ENCODE measurements at places on chromosomes 1 and 21.

DNA sequence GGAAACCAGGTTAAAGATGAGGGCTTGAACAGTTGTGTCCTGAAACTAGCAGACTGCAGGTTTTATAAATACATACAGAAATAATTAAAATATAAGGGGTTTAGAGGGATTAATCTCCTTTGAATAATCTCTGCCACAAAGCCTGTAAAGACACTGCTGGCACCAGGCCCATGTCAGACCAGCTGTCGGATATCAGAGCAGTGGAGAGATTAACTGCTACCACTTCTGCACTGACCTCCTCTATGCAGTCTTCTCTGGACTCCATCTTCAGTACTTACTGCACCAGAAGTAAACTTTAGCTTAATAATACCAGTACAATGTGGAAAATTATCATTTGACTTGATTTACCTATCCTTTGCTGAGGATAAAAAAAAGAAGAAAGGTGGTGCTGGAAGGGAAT, 128.6 kb downstream of the LHX4 start:
- DNase-seq = no peak

- DNase-seq = no peak
Observed at GRCh38 chr1:54017979-54018378, at the start of gene LDLRAD1. Gene LDLRAD1 (minus strand): TSS chr1:54018186. CDS start chr1:54018112, 74 bp downstream.

DNA sequence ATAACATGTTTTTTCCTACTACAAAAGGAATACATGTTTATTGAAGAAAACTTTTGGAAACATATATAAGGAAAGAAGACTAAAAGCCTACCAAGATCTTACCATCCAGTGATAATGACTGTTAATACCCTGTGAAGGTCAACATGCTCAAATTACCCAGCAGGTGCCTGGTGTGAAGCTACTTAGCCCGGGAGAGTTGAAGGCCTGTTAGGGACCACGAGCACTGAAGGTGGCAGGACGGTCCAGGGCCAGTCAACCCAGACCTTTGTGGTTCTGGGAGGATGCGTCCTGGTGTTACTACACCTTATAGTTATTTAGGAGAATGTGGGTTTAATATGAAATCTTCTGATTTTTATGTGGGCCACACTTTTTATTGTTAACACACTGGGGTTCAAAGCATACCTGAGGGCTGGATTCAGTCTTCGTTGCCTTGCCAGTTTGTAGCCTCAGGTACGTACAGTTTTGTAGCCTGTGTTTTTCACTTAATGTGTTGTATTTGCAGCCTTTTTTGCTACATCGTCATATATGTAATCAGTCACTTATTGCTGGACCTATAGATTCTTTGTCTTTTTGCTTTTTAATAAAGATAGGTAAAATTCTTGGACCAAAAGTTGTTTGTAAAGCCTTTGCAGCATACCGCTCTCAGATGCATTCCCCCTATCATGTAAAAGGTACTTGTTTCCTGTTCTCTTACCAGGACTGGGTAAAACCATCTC, 9.8 kb downstream of the ITSN1 start:
- no peak for DNase-seq

GRCh38 chr1:94778808-94779207, 41.3 kb upstream of the SLC44A3 start:
- DNase-seq = no peak

- no peak for DNase-seq
Observed at GRCh38 chr1:85343213-85343611, 66.8 kb upstream of the BCL10 start.

DNA sequence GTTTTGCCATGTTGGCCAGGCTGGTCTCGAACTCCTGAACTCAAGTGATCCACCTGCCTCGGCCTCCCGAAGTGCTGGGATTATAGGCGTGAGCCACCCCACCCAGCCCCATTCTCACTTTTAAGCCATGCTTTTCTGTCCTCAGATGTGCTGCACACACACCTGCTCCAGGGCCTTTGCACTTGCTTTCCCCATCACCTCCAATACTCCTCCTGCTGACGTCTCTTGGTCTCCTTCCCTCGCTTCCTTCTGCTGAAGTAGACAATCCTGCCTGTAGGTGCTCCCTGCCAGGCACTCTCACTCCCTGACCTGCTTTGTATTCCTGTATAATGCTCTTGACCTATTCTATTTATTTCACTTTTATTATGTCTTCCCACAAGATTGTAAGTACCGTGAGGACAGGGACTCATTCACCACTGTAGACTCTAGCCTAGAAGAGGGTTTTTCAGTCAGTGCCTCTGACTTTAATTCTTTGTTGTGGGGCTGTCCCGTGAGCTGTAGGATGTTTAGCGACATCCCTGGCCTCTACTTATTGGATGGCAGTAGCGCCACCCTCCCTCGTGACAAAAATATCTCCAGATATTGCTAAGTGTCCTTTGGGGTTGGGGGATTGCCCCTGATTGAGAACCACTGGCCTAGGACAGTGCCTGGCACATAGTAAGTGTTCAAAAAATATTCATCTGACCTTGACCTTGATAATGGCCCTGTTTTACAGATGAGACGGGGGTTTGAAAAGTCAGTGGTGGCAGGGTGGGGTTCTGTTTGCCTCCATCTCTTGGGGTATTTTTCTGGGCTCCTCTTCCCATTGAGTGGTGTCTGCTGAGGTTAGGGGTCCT, 4.6 kb downstream of the TNFRSF1B start:
- DNase-seq = no peak

- DNase-seq = peak; percentile 15
Observed at GRCh38 chr1:119367432-119368124, 1.0 kb upstream of the HAO2 start.

- DNase-seq = no peak
Observed at GRCh38 chr21:44552136-44552535, 831 bp upstream of the KRTAP10-2 start.

DNA sequence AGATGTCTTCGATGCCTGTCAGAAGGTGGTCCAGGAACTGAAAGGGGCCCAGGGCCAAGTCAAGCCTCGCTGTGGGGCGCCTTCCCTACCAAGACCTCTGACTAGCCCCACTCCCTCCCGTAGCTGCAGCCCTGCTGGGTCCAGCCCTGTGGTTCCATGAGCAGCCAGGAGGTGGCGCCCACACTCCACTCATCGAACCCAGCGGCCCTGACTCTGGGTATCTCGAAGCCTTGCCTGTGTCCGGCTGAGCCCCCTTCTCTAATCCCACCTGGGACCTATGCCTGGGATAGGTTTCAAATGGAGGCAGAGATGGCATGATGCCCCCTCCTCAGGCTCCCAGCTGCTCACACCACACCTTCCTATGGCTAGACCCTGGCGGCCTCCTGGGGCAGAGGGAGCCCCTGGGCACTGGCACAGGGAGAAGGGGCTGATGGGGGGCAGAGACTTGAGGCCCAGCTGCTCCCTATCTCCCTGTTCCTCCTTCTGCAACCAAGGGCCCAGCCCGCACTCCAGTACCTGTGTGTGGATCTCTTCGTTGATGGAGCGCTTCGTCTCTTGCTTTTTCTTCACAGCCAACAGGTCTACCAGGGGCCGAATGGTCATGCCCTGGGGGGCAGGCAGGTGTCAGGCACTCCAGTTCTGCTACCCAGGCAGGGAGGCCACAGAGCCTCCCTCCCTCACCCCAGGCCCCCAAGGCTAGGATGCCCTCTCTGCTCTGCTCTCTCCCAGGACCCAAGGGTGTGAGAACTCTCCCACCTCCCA, 52.0 kb downstream of the SLC9A1 start:
- DNase-seq = peak; percentile 39

- DNase-seq = no peak
Observed at GRCh38 chr1:34370748-34371147, 194.0 kb downstream of the C1orf94 start.

DNA sequence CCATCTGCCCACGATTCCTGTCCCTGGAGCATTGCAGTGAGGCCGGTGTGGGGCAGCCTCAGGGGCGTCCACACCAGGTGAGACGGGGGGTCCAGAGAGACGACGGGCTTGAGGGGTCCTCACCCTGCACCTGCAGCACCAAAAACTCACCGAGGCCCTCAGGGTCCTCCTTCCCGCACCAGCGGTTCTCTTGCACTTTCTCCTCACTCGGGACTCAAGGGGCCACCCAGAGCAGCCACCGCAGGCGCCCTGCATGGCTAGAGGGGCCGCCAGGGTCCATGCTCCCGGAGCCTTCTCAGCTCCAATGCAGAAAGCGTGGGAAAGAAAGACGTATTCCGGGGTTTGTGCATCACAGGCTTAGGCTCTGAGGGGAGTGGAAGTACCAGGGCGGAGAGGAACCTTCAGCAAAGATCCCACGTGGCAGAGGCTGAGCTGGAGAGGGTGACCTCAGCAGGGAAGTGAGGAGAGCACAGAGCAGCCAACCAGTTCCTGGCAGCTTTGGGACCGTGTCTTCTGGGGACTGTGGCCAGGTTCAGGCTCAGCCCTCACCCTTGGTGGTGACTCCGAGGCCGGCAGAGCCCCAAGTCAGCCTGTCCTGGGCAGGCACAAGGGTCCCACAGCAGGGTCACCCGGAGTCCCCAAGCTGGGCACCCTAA, 19.5 kb upstream of the COL6A2 start:
- no peak for DNase-seq

GRCh38 chr1:209647156-209647555, 5.1 kb downstream of the LAMB3 start:
- no peak for DNase-seq

GRCh38 chr1:232629250-232630046, 485 bp downstream of the SIPA1L2 start:
- DNase-seq = no peak

- DNase-seq = no peak
Observed at GRCh38 chr1:24935196-24935526, 5.1 kb upstream of the RUNX3 start.

GRCh38 chr1:192268468-192269052, 48.2 kb upstream of the RGS21 start:
- no peak for DNase-seq

- DNase-seq = no peak
Observed at GRCh38 chr21:33544451-33545195, 1.8 kb downstream of the SON start.

DNA sequence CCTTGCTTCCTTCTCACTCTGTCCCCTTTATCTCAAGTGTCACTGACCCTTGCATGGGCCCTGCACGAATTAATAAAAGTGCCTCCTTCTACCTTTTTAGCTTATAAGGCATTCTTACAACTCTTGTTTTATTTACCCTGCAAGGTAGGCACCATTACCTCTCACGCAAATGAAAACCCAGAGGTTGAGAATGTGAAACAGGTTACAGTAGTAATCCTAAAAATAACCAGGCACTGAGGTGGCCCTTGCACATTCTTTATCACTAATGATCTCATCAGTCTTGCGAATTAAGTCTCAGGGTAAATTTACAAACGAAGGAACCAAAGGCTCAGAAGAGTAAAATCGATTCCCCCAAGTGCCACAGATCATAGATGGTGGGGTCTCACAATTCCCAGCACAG, 3.7 kb downstream of the GLIS1 start:
- no peak for DNase-seq

DNA sequence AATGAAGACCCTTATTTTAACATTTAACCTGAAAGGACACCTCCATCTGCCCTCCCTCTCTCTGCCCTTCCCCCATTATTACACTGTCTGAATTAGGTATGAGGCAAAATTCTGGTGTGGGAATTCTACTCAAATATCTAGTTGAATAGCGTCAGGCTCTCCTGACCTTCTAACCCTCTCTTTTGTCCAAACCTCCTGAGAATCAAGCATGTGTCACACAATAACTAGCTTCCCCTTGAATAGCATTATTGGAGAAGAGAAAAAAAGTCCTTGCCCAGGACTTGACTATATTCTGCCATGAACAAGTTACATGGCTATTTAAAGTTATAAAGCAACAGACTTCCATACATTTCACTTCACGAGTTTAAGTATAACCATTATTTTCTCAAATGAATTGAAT, 35.5 kb downstream of the USH2A start:
- DNase-seq = no peak

GRCh38 chr21:36408568-36408967, 23.4 kb downstream of the CHAF1B start:
- DNase-seq = no peak

GRCh38 chr1:58443986-58444868, 102.3 kb downstream of the OMA1 start:
- DNase-seq = peak; percentile 47

- DNase-seq = no peak
Observed at GRCh38 chr1:203492748-203493130, 1.2 kb upstream of the OPTC start.

GRCh38 chr1:84571150-84571535, 3.1 kb downstream of the CTBS start:
- DNase-seq = no peak

DNA sequence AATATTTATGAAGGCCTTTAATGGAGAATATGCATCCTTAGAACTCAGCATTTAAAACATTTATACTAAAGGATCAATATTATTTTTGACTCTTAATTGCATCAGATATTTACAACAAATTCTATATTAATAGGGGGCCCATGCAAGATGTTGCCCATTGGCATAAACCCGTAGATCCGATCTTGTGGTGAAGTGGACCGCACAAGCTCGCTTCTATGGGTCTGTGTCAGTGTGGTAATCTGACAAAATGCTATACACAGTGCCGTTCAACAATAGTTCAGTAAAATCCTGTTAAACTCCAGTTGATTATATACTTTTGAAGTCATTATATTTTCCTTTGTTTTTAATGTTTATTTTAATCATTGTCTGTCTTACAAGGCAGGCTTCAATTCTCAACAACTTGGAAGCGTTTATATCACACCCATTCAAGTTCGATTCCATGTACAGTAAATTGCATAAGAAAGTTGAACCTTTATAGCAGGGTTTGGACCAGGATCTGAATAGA, 809.2 kb downstream of the USP25 start:
- DNase-seq = no peak

DNA sequence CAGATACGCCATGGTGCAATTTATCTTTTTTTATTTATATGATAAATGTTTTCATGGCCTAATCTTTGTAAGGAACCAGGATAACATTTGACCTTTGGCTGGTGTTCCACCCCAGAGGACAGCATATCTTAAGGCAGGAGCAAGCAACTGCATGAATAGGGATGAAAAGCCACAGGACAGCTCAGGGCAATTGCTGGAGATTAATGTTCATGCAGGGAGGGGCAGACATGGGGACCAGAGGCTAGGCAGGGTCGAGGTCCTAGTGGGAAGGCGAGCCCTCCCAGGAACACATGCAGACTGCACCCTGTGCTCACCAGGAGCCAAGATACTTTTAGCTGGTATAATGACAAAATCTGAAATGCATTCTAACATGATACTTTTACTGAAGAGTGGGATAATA, 74.4 kb upstream of the HAO2 start:
- no peak for DNase-seq

All from NCI-H226 (cell line).